ENCODE measurements at places on chromosomes 7 and 10.

GRCh38 chr10:91551856-91552255 is 81.0 kb downstream of the PPP1R3C start:
- DNase-seq, result peak; percentile 72

DNA sequence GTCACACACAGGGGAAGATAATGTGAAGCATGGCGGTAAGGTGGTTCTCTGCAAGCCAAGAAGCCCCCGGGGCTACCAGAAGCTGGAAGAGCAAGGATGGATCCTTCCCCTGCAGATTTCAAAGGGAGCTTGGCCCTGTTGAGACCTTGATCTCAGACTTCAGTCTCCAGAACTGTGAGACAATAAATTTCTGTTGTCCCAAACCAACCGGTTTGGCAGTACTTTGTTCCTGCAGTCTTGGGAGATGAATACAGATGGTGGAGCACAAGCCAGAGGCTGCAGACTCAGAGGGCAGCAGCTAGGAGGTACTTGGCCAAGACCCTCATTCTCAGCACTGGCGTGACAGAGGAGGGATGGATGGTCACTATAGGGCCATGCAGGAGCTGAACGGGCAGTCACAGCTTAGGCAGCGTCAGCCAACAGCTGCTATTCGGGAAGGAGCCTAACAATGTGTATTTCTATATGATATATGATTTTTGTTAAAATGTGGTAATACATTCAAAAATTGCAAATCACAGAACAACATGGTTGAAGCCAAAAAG is 387.3 kb downstream of the TNS3 start:
- DNase-seq, result no peak

DNA sequence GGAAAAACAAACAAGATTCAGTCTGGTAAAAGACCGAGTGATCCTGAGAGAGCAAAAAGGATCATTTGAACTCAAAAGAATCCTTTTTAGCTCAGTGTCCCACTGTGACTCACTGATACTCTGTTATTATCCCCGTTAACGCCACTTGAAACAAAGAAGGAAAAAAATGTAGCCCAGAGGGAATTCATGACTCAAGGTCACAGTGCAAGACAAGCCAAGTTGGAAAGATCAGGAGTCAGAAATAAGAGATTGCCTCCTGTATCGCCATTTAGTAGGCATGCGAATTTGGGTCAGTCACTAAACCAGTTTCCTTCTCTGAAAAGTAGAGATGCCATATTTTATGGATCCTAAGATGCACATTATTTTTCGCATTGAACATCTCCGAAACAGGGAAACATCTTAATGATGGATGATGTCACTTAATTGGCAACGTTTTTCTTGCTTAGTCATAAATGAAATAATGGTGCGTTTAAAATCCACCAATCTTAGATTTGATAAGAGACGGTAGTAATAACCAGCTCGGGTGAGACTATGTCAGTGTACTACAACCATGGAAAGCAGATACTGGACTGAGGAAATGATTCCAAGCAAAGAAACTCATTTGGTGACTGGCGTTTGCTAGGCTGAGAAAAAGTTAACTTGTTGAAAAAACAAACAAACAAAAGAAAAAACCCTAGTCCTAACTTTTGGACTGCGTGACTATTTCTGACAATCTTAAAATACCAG is 502.0 kb upstream of the CELF2 start:
- DNase-seq, result peak; percentile 53

GRCh38 chr10:114996542-114996941 is 58.5 kb downstream of the TRUB1 start:
- DNase-seq, result peak; percentile 3

GRCh38 chr7:4607311-4607729 is 74.8 kb upstream of the FOXK1 start:
- DNase-seq, result peak; percentile 22

GRCh38 chr7:28550580-28551186 is 138.4 kb downstream of the CREB5 start:
- no peak for DNase-seq
